ENCODE measurements at places on chromosomes 12 and 14. TPM values are rescaled to one million over a fixed set of nuclear protein-coding genes. Genes with fewer than 3 reads are reported as not detected.
A peak's percentile ranks its signal among the peaks of the same experiment; 100 is the strongest.

GRCh38 chr12:54159140-54159539 lies 29.6 kb downstream of the SMUG1 start:
- no peak for DNase-seq

GRCh38 chr12:108905725-108906124 lies 25.8 kb downstream of the DAO start:
- DNase-seq = no peak

DNA sequence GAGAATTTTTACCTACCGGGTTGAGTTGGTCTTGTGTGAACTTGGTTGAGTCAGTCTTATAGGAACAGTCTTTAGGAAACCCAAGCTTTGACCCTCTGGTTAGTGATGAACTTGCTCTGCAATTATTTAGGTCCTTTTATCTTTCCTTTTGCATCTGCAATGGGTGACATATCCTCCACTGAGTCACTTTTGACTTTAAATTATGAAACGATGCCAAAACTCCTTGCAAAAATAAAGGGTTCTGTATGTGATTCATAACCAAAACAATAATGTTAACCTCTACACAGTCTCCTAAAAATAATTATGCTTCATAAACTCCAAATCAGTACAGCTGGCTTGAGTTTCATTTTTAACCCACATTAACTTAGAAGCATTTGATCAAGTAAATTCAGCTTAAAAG lies 979.4 kb downstream of the GALC start:
- no peak for DNase-seq

DNA sequence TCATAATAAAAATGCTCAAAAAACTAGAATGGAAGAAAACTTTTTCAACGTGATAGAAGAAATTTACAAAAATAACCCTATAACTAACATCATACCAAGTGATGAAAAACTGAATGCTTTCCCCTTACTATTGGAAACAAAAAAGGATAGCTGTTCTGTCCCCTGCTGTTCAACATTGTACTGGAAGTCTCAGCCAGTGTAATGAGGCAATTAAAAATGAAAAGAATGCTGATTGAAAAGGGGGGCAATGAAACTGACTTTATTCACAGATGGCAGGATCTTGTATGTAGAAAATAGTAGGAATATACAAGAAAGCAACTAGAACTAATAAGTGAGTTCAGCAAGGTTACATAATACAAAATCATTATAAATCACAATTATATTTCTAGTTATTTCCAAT lies 337.9 kb upstream of the KITLG start:
- no peak for DNase-seq

The TAS2R43 gene
- polyA plus RNA-seq = 0.80 TPM

The POTEM gene
- not detected for polyA plus RNA-seq

GRCh38 chr14:61343471-61343870 lies 22.1 kb downstream of the PRKCH start:
- no peak for DNase-seq

GRCh38 chr12:26303418-26303817 lies 108.0 kb downstream of the SSPN start:
- no peak for DNase-seq

- DNase-seq = no peak
Observed at GRCh38 chr14:95699412-95699811, 13.2 kb downstream of the TCL1B start.

DNA sequence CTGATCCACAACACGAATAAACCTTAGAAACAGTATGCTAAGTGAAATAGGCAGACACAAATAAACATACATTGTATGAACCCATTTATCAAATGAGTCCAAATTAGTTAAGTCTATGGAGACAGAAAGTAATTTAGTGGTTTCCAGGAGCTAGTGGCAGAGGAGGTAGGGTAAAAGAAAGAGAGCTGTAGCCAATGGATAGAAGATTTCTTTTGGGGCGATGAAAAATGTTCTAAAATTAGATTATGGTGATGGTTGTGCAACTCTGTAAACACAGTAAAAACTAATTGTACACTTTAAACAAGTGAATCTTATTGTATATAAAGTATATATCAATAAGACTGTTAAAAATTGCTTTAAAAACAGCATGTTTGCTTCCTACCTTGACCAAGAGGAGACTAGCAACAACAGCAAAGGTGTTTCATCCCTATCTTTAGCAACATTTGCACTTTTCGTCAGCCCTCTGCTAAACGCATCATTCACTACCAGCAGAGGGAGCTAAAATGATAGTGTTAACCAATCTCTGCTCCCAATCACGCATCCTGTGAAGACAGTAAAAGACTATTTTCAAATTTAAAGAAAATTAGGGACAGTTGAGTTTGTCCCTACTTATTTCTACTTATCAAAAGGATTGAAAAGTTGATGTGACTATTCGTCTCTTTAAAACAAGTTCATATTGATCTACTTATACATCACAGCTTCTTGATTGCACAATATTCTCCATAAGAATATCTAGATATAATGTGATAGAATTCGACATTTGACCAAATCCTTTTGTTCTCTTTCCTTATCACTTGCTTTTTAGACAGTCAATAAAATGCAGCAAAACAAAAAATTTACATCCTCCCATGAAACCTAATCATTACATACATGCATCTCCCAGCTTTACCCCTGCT lies 24.0 kb upstream of the LGR5 start:
- peak; percentile 48 for DNase-seq

- no peak for DNase-seq
Observed at GRCh38 chr12:25004447-25004846, 55.5 kb upstream of the BCAT1 start.

GRCh38 chr14:98412431-98412830 lies 859.6 kb downstream of the BCL11B start:
- DNase-seq = no peak

The PLEKHG7 gene
- 0.18 TPM for polyA plus RNA-seq
